Stimulated activated CD8-positive, alpha-beta memory T cell treated with anti-CD3 and anti-CD28 coated beads, Interleukin-15, amount 100 ng/mL, for 1 hour (primary cell): ENCODE measurements at places on chromosomes 3 and 15.
A peak's percentile ranks its signal among the peaks of the same experiment; 100 is the strongest.

GRCh38 chr15:91593067-91593466 lies 260.4 kb upstream of the SLCO3A1 start:
- no peak for DNase-seq

DNA sequence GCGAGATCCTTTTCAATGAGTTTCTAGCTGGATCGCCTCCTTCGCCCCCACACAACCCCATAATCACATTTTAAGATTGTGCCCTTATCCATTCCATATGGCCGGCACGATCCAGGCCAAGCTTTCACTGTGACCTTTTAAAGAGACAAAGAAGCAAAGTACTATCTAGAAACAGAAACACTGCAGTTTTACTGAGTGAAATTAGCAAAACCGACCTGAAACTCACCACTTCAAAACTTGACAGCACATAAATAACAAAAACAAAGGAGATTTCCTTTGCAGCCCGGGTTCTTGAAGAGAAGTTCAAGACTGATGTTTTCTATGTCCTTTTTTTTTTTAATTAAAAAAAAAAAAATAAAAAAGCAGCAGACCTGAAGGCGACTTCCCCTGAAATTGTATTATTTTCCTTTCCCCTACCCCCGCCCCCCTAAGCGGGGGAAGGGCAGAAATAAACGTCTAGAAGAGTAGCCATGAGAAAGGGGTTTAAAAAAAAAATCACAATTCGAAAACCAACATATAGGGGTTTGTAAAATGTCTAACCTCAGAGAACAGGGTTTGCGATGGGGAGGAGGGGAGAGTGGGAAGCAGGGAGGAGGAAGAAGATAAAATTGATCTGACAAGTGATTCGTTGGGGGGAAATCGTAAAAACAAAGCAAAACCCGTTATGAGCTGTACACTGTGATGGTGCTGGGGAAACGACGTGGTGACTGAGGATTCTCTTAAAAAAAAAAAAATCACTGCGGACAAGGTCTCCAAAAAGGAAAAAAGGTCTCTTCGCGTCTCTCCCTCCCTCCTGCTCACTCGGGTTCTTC lies 1.5 kb downstream of the SATB1 start:
- no peak for DNase-seq

GRCh38 chr3:184777566-184778356 lies 34.2 kb upstream of the VPS8 start:
- peak; percentile 68 for DNase-seq

GRCh38 chr3:138384531-138384930 lies 36.2 kb downstream of the MRAS start:
- DNase-seq: no peak

- no peak for DNase-seq
Measured at GRCh38 chr15:38721568-38721945, 156.9 kb upstream of the RASGRP1 start.

DNA sequence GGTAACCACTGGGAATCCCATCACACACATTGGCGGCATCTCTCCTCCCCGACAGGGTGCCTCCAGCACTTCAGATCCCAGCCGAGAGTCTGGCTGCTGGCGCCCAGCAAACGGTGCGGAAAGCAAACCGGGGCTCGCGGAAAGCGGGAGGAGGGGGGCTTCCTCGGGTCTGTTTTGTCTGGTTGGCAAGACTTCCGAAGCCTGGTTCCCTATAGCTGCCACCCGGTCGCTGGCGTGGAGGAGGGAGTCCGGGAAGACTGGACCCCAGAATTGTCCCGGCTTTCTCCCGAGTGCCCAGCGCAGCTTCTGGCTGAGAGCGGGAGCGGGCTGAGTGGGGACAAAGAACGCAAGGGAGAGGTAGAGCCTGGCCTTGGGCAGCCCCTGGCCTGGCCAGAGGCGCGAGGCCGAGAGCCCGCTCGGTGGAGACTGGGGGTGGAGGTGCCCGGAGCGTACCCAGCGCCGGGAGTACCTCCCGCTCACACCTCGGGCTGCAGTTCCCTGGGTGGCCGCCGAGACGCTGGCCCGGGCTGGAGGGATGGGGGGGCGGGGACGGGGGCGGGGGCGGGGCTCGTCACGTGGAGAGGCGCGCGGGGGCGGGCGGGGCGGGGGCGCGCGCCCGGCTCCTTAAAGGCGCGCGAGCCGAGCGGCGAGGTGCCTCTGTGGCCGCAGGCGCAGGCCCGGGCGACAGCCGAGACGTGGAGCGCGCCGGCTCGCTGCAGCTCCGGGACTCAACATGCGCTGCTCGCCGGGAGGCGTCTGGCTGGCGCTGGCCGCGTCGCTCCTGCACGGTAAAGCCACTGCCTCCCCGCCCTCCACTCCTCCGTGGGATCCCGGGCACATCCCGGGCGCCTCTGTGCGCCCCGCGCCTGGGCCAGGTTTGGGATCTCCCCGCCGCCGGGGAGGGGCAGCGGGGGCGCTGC lies at the start of gene CHRNA7:
Gene CHRNA7, plus strand, starts transcription at position 654 of the 920 bp plus-strand sequence. Its CDS starts 80 bp downstream, at position 734.
- DNase-seq: no peak
